ENCODE measurements at places on chromosomes 3 and 15.

GRCh38 chr3:19190602-19191001, 42.3 kb downstream of the KCNH8 start:
- DNase-seq: no peak

DNA sequence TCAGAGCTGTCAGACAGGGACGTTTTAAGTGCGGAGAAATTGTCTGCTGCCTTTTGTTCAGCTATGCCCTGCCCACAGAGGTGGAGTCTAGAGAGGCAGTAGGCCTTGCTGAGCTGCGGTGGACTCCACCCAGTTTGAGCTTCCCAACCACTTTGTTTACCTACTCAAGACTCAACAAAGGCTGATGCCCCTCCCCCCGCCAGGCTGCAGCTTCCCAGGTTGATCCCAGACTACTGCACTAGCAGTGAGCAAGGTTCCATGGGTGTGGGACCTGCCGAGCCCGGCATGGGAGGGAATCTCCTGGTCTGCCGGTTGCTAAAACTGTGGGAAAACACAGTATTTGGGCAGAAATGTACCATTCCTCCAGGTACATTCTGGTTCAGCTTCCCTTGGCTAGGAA, 282.1 kb downstream of the VGLL3 start:
- no peak for DNase-seq

DNA sequence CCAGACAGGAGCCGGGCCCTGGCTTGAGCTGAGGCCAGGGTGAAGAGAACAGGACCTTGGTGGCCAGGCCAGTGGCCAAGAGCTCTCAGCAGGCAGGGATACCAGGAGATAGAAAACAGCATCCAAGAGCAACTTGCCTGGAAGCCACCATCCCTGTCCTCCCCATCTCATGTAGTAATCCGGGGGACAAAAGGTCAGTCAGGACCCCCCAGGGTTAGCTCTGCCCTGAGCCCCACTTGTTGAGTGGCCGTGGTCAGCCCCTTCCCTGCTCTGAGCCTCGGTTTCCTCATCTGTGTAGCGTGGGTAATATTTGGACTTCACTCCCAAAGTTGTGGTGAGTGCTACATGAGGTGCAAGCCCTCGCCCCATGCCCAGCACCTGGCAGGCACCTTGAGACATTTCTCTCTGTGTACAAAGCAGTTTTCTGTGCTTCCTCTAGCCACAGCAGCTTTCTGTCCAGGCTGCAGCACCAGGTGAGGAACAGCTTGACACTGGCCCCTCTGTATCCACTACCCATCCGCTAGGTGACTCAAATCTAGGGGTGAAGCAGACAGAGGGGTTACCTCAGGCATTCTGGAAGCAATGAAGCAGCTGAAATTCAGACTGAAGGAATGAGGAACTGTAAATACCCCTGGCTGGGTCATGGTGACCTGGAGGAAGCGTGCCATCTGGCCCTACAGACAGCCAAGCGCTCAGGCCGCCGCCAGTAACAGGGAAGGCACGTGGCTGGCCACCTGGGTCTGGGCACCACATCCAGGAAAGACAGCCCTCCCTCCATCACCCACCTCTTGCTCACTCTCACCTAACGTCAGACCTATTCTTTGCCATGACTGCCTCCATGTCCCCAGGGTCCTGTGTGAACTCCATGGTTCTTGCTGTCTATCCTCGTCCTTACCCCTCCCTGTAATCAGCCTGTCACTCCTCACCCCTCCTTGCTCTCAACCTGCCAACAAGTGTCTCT, 6.7 kb downstream of the CISH start:
- DNase-seq: no peak

- DNase-seq: peak; percentile 57
Observed at GRCh38 chr3:131350506-131350905, 31.1 kb upstream of the NUDT16 start.

DNA sequence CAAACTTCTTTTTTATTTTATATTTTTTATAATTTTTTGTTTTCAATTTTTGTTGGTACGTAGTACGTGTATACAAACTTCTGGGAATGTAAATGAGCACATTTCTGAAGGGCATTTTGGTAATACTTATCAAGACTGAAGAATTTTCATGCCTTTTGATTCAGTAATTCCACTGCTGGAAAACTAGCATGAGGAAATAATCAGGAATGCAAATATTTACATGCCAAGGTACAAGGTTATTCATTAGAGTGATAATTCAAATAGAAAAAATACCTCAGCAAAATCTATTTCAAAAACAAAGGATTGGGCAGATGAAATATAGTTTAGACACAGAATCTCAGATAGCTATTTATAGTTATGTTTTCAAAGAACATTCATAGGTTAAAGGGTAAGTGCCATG, 128.7 kb downstream of the DMXL2 start:
- DNase-seq: peak; percentile 21

GRCh38 chr15:32688151-32688639, 29.6 kb upstream of the GREM1 start:
- peak; percentile 69 for DNase-seq

- no peak for DNase-seq
Observed at GRCh38 chr3:16686679-16687078, 81.5 kb upstream of the DAZL start.

DNA sequence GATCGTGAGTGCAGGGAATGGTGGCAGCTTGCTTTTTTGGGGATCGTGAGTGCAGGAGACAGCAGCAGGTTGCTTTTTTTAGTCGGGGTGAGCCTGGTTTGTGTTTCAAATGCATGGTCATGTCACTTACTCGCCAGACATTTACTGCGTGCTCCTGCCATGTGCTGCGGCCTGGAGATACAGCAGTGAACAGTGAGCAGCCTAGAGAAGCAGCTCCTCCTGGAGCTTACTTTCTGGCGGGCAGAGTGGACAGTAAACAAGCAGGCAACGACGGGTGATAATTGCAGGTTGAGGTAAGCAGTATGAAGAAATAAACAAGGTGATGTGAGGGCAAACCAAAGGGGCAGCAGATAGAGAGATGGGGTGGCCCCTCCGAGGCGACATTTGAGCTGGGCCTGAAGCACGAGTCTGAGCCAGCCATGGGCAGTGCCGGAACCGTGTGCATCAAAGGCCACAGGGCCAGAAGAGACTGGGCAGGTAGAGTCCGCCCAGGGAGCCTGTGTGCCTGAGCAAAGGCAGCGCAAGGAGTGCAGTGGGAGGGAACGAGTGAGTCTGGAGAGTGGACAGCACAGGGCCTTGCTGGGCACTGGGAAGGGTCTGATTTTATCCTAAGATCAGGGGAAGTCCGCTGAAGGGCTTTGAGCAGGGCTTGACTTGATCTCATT, 57.3 kb upstream of the RASA2 start:
- DNase-seq: no peak

DNA sequence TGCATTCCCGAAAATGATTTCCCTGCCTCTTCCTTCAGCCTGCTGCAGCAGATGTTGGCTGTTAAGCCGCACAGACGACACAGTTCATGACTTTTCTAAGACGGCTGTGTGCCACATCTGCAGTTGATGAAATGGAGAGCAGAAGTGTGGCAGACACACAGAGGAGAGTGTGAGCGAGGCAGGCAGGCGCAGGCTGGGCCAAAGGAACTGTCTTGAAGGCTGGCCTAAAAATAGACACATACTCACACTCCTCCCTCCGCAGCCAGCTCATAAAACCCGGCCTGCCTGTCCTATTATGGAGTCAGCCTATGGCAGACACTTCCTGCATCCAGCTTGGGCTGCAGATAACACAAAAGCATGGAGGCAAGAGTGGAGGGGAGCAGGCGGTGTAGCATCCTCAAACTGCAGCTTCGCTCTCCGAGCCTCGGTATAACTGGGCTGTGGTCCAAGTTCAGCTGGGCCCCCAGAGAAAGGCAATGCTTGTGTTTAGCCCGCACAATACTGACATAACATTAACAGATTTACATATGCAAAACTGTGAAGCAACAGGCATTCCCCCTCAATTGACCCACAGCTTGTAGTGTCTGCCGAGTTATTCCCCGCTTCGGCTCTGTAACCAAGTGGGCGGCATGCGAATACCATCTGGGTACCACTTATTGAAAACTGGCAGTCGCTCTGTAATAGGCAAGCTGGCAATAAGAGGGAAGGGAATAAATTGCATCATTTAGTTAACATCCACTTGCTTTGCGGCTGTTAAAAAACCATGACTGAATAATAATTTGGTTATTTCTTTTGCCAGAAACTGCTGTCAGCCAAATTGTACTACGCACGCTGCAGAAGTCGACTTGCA, 40.8 kb downstream of the FOXP1 start:
- peak; percentile 99 for DNase-seq

DNA sequence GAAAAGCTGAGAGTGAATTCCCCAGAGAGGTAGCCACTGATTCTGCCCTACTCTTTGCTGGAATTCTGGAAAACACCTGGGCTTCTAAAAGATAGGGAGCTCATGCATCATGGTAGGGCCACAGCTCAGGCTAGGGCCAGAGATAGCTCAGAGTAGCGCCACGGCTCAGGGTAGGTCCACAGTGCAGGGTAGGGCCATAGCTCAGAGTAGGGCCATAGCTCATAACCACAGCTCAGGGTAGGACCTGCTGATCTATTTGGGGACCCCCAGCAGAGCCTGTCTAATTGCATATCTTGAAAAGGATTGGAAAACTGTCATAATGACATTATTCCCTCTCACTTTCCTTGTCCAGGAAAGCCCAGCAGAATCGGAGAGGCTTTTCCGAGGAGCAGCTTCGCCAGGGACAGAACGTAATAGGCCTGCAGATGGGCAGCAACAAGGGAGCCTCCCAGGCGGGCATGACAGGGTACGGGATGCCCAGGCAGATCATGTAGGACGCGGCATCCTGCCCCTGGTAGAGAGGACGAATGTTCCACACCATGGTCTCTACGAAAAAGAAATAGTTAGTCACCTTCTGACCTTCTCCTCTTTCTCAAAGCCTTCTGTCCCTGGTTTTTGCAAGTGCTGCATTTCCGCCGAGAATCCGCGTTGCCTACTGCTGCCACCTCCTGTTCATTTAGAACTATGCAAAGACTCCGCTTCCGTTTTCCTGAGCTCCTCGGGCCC, 14.5 kb downstream of the TAGLN3 start:
- DNase-seq: peak; percentile 77

DNA sequence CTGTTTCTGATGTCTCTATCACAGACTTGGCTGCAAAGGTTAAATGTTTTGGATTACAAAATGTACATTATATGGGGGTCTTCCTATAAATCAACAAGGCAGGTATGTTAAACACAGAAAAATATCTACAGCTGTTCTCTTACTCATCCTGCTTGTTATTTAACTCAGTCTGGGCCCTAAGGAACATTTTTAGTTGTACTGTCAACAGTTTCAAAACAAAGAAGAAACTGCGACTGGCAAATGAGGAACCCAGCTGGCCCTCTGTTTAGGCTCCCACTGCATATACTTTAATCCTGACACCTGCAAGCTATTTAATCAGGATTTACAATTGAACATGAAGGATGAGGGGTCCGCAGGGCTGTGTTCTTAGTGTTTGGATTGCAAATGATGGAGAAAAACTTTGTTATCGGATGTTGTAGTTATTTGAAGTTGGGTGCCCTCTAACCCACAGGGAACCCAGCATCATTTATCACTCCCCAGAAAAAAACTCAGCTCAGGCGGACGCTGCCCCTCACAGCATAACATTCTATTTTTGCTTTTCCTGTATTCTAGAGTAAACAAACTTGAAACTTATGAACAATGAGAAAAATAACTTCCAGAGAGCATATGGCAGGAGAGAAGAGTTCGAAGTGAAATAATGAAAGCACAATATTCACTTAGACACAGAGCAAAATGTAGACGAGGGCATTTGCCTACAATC, 91.2 kb downstream of the POLR2M start:
- DNase-seq: no peak

DNA sequence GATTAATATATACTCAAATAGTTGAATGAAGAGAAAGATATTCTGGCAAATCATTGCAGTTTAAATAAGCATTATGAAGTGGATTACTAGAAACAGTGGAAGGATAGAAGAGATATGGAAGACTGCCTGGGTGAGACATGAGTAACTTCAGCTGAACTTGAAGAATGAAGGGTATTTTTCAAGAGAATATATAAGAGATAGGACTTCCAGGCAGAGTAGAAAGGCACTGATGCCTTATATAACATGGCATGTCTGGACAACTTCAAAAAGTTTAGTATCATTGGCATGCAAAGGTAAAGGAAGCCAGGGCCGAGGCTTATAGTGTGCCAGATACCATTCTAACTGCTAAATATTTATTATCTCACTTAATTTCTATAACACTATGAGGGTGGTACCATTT, 126.5 kb upstream of the SLC7A14 start:
- peak; percentile 52 for DNase-seq

GRCh38 chr3:126194713-126195305, 14.4 kb upstream of the ALDH1L1 start:
- no peak for DNase-seq

GRCh38 chr15:65954289-65954741, 85.0 kb downstream of the RAB11A start:
- DNase-seq: peak; percentile 18

DNA sequence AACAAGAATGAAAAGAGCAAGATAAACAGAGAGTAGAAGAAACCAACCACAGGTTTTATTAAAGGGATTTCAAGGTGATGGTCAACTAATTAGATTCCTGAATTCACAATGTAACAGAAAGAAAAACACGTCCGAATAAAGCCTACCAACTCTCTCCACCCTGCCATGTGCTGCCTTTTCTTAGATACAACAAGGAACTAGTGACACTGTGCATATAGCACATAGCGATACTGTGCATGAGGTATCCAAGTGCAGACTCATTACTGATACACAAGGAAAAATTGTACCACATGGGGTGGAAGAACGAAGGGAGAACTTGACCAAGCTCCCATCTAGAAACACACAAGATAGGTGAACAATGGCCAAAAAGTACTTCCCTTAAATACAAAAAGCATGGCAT, 154.6 kb downstream of the MAGI1 start:
- no peak for DNase-seq

DNA sequence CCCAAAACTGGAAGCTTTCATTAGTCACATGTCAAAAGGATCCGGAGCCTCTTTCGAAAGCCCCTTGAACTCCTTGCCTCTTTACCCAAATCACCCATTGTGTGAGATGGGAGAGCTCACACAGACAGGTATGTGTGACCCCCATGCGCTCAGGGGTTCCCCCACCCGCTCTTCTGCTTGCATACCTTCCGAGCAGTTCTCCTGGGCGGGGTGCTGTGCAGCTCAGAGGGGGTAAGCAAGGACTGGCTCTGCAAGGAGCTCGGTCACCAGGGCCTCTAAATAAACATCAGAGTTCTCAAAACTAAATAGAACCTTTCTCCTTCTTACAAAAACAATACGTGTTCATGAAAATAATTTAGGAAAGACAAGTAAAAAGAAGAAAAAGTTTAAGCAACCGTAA, 55.7 kb downstream of the PXYLP1 start:
- DNase-seq: no peak

DNA sequence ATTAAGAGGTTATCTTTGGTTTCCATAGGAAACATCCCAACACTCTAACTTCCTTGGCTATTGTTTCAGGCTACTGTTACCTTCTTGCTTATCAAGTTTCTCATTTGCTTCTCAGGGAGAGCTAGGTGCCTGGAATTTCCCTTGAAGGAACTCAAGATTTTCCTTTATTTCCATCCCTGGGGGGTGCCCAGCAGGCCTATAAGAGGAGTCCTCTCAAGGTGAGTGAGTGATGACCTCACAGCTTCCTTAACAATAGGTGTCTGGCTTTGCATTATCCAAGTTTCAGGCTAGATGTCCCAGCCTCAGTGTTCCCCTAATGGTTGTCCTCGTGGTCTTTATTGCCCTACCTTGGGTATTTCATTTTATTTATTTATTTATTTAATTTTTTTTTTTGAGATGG, 12.1 kb upstream of the CTSH start:
- DNase-seq: no peak
